ENCODE measurements at places on chromosomes 2 and 18. TPM values are rescaled to one million over a fixed set of nuclear protein-coding genes. Genes with fewer than 3 reads are reported as not detected.

SP110 gene
- total RNA-seq = 1.2 TPM

COL6A3 gene
- 23.9 TPM for total RNA-seq

MOGAT1 gene
- total RNA-seq = not detected

FBXO36 gene
- total RNA-seq = 6.2 TPM

GRCh38 chr2:222819722-222820333, 41.0 kb upstream of the ACSL3 start:
- DNase-seq = no peak

DNA sequence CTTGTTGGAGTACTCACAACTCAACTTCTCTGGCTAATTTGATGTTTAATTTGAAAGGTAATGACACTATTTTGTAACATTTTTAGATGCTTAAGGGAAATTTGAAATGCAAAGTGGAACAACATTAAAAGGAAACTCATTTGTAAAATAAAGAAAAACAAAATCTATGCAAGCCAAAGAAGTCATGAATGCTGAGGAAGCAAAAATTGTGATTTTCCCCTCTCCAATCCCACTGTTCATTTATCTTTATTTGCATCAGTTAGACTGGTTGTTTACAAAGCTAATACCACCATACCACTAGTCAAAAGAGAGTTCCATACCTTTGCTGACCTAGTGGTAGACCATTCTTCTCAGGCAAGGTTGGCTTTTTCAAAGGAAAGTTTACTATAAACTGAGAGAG, 2.2 kb upstream of the B4GALT6 start:
- DNase-seq = no peak

GRCh38 chr18:39487932-39488331, 1922.3 kb upstream of the CELF4 start:
- no peak for DNase-seq

Measured in occipital lobe (tissue), 3 donors.